ENCODE measurements at places on chromosomes 7 and 10.

DNA sequence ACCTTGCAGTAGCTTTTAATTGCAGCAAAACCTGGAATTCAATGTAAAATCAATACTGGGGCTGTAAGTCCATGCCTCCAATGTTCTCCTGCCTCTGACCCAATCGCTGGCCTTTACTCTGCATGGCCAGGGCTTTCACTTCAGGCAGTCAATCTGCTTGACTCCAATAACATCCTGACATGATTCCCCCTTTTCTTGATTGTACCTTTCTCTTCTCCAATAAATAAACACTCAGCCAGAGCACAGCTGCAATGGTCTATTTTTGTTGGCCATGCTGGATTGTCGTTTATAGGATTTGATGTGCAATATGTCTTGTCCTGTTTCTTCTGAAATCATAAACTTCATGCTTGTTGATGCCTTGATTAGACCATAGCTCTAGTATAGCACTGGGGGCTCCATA is 97.8 kb upstream of the COL1A2 start:
- DNase-seq: no peak

GRCh38 chr10:72035252-72035887 is 53.0 kb downstream of the SPOCK2 start:
- no peak for DNase-seq

GRCh38 chr7:105068886-105069285 is 54.9 kb downstream of the KMT2E start:
- DNase-seq: no peak

DNA sequence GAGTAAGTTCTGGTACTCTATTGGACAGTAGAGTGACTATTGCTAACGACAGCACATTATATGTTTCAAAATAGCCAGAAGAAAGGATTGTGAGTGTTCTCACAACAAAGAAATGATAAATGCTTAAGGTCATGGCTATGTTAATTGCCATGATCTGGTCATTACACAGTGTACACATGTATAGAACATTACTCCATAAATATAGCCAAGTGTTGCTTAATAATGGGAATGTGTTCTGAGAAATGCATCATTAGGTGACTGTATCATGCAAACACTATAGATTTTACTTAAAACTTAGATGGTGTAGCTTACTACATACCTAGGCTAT is 19.6 kb downstream of the EPC1 start:
- DNase-seq: no peak

- no peak for DNase-seq
Measured at GRCh38 chr7:45053401-45053800, 35.4 kb downstream of the NACAD start.

DNA sequence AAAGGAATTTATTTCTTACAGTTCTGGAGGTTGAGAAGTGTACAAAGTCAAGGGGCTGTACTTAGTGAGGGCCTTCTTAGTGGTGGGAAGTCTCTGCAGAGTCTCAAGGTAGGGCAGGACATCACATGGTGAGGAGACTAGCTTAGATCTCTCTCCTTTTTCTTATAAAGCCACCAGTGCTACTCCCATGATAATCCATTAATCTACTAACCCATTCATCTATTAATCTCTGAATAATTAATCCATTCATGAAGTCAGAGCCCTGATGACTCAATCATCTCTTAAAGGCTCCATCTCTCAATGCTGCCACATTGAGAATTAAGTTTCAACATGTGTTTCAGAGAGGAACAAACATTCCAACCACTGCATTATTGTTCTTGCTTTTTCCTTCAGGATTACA is 64.4 kb upstream of the CSTF2T start:
- DNase-seq: no peak

- DNase-seq: no peak
Measured at GRCh38 chr10:5078547-5079180, 15.6 kb upstream of the AKR1C3 start.

DNA sequence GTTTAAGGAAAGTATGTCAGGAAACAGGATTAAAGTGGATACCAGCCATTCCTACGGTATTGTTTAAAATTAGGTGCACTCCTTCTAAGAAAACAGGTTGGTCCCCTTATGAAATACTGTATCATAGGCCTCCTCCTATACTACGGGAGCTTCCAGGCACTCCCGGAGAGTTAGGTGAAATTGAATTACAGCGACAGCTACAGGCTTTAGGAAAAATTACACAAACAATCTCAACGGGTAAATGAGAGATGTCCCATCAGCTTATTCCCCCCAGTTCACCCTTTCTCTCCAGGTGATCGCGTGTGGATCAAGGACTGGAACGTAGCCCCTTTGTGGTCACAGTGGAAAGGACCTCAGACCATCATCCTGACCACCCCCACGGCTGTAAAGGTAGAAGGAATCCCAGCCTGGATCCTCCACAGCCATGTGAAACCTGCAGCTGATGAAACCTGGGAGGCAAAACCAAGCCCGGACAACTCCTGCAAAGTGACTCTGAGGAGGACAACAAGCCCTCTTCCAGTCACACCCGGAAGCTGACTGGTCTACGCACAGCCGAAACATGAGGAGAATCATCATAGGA is 25.1 kb upstream of the GHITM start:
- peak; percentile 8 for DNase-seq

- no peak for DNase-seq
Measured at GRCh38 chr10:101650863-101651262, 44.1 kb downstream of the FBXW4 start.

GRCh38 chr10:71472912-71473311 is 76.2 kb downstream of the CDH23 start:
- no peak for DNase-seq

DNA sequence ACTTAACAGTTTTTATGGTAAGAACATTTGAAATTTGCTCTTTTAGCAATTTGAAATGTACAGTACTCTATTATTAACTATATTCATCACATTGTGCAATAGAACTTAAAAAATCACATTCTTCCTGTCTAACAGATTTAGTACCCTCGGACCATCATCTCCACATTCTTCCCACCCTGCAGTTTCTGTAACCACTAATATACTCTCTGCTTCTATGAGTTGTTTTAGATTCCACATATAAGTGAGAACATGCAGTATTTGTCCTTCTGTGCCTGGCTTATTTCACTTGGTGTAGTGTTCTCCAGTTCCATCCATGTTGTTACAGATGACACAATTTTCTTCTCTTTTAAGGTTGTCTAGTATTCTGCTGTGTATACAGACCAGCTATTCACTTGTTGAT is 88.9 kb upstream of the SEC61G start:
- no peak for DNase-seq

GRCh38 chr7:151506901-151507382 is 12.8 kb downstream of the RHEB start:
- peak; percentile 62 for DNase-seq

GRCh38 chr7:38068461-38068860 is 109.6 kb upstream of the STARD3NL start:
- no peak for DNase-seq

DNA sequence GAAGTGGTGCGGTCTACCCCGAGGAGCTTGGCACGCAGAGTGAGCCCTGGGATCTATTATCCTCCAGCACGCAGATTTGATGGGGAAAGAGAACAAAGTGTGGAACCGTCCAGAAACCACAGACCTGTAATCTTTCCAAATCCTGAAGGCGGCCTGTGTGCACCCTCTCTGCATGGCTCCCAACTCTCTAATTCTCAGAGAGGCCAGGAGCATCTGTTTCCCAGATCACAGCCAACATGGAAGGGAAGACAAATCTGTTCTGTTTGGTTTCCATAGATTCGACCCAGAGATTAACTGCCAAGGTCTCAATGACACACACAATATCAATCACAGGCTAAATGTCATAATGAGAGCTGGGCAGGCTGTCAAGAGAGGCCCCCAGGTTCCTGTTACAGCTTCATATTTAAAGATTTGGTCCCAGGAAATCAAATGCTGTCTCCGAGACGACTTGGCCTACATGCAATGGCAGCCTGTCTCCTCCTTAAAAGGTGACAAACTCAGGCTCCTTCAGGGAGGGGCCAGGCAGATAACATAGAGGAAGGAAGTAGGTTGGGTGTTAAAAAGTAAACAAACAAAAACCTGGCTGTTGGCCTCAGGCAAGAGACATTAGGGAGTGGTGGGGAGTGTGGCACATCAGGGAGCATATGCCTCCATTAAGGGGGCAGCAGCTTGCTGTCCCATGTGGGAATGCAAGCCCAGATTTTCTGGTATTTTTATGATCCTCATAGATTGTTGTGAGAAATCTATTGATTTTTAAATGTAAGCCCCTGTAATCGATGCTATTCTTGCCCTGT is 48.8 kb upstream of the SAMD8 start:
- DNase-seq: no peak

- DNase-seq: peak; percentile 41
Measured at GRCh38 chr10:97612386-97612785, 20.9 kb downstream of the MORN4 start.

DNA sequence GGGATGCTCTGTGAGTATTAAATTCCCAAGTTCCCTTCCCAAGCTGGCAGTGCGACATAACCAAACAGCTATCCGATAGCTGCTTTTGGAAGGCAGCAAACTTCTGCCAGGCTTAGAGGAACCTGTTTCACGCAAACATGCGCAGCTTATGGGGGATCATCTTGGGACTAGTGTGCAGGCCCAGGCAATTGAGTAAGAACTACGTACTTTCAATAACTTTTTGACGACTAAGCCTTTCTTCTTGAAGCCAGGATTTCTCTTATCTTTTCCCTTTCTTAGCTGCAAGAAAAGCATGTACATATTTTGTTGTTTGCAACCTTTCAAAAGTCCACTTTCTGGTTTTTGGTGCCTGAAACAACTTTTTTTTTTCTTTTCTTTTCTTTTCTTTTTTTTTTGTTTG is 28.7 kb upstream of the SEPHS1 start:
- DNase-seq: no peak

- DNase-seq: peak; percentile 17
Measured at GRCh38 chr10:87771871-87772500, 46.0 kb downstream of the ATAD1 start.

GRCh38 chr10:112583236-112583939 is 136.4 kb downstream of the VTI1A start:
- DNase-seq: no peak

DNA sequence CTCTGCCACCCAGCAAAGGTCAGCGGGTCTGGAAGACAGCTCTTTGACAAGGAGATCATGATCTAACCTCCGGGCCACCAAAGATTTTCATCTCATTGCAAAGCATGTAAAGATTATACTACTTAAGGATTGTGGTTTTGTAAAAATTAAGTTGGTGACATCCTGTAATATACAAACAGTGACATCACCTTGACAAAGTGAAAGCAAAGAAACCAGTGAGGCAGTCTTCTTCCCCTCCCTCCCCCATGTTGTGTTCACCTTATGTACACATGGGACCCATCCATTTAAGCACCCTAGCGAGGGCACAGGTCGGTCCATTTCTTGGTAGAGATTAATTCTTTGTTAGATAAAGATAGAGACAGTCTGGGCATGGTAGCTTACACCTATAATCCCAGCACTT is 3.9 kb downstream of the MDH2 start:
- DNase-seq: no peak

- DNase-seq: peak; percentile 41
Measured at GRCh38 chr7:141355032-141355431, 196.2 kb upstream of the AGK start.

- DNase-seq: no peak
Measured at GRCh38 chr10:98074315-98074911, 44.0 kb upstream of the CRTAC1 start.

GRCh38 chr10:97468162-97468561 is 22.2 kb downstream of the ZDHHC16 start:
- DNase-seq: no peak

GRCh38 chr10:70169649-70170364 is 507 bp downstream of the SAR1A start:
- DNase-seq: no peak

- DNase-seq: no peak
Measured at GRCh38 chr7:130880668-130881067, 146.7 kb upstream of the KLF14 start.

DNA sequence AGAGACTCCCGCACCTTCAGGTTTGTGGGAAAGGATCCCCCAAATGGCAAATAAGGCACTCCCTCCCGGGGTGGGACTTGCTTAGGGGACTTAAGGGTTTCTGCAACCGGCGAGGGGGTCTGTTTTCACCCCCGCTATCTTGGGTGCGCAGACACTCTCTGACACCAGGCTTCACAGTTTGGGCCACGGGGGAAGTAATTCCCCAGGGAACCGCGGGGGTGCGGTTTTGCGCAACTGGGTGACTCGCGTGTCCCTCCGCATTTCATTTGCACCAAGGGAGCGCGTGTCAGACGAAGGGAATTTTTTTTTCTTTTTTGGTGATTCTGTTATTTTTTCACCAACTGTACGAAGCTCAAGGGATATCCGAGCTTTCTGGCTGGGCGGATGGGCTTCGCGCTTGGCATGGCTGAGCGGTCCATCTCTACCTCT is 1.7 kb downstream of the GRM8 start:
- no peak for DNase-seq

- peak; percentile 88 for DNase-seq
Measured at GRCh38 chr10:29409241-29410054, 120.6 kb downstream of the LYZL1 start.

DNA sequence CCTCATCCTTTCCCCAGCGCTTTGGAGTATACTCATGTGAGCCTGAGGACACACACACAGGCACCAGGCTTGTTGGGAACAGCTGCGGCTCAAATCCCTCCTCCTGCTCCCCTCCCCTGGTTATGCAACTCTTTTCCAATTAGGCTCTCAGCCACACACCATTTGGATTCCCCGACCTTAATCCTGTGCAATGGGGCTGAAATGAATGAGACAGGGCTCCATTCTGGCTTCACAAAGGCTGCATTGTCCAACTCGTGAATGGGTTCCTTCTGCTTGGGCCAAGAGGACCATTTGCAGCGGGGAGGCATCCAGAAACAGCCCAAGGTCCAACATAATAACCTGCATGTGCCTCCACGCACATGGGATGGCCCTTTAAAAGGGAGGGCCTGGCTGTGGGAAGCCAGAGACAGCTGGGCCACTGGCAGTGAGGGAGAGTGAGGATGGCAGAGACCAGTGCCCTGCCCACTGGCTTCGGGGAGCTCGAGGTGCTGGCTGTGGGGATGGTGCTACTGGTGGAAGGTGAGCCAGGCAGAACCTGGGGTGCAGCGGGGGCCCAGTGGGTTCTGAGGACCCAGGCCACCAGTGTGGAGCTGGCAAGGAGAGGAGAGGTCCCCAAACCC is at the start of gene RGR:
RGR (plus strand) TSS at position 403 of the 620 bp plus-strand sequence; CDS start at position 441, 38 bp downstream.
- peak; percentile 96 for DNase-seq

DNA sequence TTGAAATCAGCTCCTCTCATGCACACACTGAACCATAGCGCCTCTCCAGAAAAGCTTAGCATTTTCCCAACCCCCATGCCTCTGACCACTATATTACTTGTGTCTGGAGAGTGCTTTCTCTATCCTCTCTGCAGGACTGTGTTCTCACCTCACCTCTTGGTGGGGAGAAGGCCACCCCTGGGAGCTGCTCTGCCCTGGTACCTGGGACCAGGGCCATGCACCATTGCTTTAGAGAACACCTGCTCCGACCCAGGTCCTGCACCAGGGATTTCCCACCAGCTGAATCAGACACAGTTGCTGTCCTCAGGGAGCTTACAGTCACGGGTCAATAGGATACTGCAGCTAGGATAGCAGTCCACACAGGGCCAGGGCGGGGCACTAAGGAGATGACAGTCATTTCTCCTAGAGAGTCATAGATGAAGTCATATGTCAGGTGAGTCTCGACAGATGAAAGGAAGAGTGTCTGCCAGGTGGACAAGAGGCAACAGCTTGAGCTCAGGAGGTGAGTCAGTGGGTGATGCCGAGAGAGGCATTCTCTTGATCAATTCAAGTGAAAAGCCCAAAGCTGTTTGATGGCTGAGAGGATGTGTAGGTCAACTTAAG is 619 bp upstream of the LMTK2 start:
- no peak for DNase-seq

GRCh38 chr7:152344253-152344652 is 91.5 kb downstream of the KMT2C start:
- no peak for DNase-seq
